Mesenteric fat pad (tissue), 1 donor: ENCODE measurements at places on chromosomes 3 and 15. TPM values are rescaled to one million over a fixed set of nuclear protein-coding genes. Genes with fewer than 3 reads are reported as not detected.

- DNase-seq, result no peak
Measured at GRCh38 chr15:22949074-22949547, 31.1 kb downstream of the CYFIP1 start.

DNA sequence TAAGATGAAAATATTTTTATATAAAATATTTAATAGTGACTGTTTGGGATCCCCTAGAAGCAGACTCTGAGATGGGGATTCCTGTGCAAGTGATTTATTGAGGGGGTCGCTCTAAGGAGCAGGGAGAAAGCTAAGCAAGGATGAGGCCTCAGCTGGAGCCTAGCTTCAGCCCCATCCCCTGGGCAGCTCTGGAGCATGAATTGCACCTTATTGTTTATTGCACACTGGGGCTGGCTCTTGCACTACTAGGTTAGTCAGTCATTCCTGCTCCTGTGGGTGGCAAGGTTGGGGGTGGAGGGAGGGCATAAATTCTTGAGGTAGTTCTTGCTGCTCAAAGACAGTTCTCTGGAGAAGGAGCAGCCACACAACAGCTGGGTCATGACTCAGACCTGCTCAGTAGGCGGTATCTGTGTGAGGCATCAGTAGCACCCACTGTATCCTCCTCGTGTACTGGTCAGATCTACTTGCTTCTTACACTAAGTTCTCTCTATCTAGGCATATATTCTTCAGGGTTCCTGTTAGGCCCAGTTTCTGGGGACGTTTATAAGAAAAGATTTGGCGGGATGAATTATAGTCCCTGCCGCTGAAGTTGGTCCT, 27.2 kb upstream of the TNFSF10 start:
- no peak for DNase-seq

- no peak for DNase-seq
Measured at GRCh38 chr3:152720951-152721718, 113.8 kb upstream of the P2RY1 start.

GRCh38 chr15:50907601-50908208, 778 bp upstream of the AP4E1 start:
- DNase-seq, result no peak

DNA sequence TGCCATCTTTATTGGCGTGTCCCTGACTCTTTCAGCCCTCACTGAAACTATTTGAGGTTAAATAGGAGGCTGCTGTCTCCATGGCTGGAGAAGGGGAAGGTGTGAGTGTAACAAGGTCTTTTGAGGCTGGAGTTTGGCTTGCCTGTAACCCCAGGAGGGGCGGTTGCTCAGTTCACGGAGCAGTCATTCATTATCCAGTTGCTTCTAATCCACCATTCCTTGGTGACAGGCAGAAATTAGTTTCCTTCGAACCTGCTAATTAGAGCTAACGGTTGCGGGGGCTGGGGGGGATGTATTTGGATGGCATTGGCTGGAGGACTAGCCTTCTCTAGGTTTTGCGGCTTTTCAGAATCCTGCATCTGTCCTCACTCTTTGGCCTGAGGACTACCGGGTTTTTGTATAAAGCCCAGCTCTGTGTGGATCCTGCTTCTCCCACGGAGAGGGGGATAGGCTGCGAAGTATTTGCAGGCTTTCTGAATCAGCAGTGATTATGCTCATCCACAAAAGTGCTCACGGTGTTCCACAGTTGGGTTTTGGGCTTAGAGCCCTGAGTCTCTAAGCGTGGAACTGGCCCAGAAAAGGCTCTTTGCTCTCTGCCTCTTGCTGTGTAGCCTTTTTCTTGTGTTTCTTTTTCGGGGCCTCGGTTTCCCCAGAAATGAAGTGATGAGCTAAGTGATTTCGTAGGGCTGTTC, 18.6 kb downstream of the FGD5 start:
- no peak for DNase-seq

DNA sequence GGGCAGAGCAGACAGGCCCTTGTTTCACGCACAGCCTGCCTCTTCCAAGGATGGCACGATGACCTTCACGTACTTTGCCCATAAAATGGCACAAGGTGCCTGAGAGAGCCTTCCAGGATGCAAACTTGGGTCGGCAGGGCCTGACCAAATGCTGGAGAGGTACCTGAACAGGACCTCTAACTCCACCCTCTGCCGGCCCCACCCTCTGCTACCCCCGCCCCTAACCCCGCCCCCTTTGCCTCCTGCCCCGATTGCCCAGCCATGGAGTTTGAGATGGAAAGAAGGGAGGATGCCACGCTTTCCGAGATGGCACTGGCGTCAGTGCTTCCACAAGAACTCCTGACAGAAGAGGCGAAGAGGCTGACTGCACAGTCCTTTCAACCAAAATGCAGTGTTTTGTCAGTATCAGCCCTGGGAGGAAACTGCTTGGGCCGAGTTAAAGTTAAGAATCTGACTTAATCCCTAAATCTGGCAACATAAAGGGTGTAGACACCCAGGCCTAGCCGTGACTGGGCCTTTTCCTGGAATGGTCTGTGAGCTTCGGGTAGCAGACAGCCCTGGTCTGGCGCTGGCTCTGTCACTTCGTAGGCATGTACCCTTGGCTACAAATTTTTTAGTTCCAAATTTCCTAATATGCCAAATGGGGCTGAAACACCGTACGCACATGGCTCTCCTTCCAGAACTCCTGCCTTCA, 230.3 kb upstream of the RGMA start:
- DNase-seq, result peak; percentile 69

GRCh38 chr3:49839193-49839809, 17.1 kb downstream of the TRAIP start:
- no peak for DNase-seq

The MLH1 gene
- 25.0 TPM for total RNA-seq

The TMOD2 gene
- total RNA-seq, result 9.5 TPM

The PLXND1 gene
- 265 TPM for total RNA-seq
